Heart right ventricle (tissue), 16 donors: ENCODE measurements at places on chromosomes 11 and 22.

- DNase-seq: no peak
These were observed 8.8 kb downstream of the POU2F3 start for GRCh38 chr11:120248551-120249278.

- no peak for DNase-seq
These were observed 5.1 kb upstream of the IGSF9B start for GRCh38 chr11:133961890-133962289.

GRCh38 chr11:45736424-45736823, 68.5 kb upstream of the SLC35C1 start:
- DNase-seq: no peak

- no peak for DNase-seq
These were observed 7.5 kb downstream of the TRIM29 start for GRCh38 chr11:120130176-120130980.

- DNase-seq: no peak
These were observed 387.3 kb downstream of the AASDHPPT start for GRCh38 chr11:106464728-106465127.

DNA sequence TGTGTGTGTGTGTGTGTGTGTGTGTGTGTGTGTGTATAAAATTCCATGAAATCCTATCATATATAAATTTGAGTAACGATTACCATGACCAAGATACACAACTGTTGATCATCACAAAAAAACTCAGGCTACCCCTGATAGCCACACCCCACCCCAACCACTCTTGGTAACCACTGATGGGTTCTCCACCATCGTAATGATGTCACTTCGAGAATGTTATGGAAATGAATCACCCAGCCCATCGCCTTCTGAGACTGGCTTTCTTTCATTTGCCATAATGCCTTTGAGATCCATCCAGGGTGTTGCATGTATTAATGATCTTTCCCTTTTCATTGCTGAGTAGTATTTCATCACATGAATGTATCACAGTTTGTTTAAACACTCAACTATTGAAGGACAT, 496.0 kb downstream of the MIAT start:
- no peak for DNase-seq

DNA sequence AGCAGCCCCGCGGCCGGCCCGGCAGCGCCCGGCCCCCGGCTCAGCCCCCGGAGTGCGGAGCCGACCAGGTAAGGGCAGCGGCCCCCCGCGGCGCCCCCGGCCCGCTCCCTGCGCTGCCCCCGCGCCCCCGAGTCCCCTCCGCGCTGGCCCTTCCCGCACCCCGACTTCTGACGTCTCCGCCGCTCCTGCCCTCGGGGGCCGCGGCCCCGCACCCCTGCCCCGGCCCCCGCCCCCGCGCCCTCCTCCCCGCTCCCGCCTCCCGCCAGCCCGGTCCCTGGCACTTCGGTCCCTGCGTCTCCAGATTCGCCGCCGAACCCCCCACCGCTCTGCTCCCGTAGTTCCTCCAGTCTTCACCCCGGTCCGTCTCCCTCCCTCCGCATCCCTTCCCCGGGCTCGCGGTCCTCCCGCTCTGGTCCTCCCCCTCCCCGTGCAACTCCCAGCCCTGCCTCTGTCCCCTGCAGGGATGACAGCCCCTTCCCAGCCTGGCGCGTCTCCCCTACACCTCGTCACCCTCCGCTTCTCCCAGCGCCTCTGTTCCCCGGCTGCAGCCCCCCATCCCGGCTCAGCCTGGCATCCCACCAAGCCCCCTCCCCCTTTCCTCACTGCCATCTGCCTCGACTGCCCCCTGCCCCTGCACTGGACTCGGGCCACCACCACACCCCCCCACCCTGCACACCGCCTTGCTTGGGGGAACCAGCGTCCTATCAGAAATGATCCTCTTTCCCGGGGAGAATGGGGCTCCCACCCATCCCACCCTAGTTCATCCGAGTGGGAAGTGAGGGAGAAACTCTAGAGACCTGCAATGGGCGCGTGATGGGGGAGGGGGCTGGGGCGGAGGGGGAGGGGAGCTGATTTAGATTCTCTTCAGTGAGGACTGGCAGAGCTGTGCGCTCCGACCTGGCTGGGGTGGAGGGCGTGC, 531 bp downstream of the GRIK4 start:
- no peak for DNase-seq

GRCh38 chr11:39367534-39367933, 2091.9 kb downstream of the LRRC4C start:
- no peak for DNase-seq

- no peak for DNase-seq
These were observed 65.2 kb downstream of the ALX4 start for GRCh38 chr11:44244639-44245310.

GRCh38 chr11:76327202-76327601, 53.7 kb downstream of the THAP12 start:
- DNase-seq: no peak

GRCh38 chr11:75467311-75467710, 34.3 kb upstream of the KLHL35 start:
- DNase-seq: no peak

- DNase-seq: no peak
These were observed 148.3 kb downstream of the TEAD1 start for GRCh38 chr11:12822392-12823022.
